Activated CD8-positive, alpha-beta memory T cell treated with anti-CD3 and anti-CD28 coated beads for 1 hour (primary cell): ENCODE measurements at places on chromosomes 16 and 17.

- DNase-seq = no peak
These were observed 10.3 kb downstream of the PHB1 start for GRCh38 chr17:49404361-49404760.

DNA sequence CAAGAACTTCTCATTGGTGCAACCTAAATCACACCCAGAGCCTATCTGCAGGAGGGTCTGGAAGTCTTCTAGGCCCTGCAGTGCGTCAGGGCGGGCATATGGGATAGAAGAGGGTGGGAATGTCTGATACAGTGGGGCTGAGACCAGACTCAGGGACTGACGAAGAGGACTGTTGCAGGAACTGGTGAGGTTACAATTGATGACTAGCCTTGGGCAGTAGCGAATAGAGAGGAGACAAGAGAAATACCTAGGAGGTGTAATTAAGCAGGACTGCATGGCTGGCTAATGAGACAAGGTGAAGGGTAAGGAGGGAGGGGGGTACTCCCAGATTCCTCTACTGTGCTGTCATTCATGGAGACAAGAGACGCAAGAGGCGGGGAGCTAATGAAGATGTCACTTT is 91.3 kb downstream of the WWP2 start:
- DNase-seq = no peak

DNA sequence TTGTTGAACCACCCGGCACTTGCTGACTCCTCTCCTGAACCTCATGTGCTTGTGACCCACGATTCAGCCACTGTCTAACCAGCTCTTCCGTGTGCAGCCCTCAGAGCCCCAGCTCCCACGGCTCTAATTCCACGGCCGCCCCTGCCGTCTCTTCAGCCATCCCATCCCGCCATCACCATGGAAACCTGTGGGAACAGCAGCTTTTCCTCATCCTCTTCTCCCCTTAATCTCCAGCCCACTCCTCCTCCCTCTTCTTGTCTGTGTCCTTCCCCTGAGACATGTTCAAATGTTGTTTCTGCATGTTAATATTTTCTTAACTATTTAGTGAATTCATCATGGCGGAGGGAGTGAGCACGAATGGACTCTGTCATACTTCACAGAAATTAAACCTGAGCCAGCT is 285.2 kb downstream of the CDH13 start:
- DNase-seq = no peak

- no peak for DNase-seq
These were observed 26.9 kb downstream of the SOCS3 start for GRCh38 chr17:78332991-78333390.

GRCh38 chr17:17513626-17514025 is 17.4 kb upstream of the RASD1 start:
- DNase-seq = no peak

GRCh38 chr17:17041018-17041521 is 1.2 kb upstream of the MPRIP start:
- DNase-seq = no peak

DNA sequence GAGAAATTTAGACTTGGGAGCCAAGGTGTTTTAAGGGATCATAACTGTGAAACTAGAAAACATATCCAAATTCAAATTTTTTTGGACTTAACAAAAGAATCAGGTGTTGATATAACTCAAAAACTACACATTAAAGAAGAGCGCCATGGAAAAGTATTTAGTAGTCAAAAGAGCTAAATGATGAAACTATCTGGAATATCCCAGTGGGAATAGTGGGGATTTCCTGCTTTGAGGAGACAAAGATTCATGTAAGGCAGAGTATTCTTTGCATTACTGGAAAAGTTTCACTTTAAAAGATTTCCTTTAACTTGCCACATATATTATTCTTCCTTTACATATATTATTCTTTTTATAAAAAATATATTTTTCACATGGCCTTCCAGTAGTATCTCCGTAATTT is 40.3 kb upstream of the VPS4A start:
- DNase-seq = no peak

DNA sequence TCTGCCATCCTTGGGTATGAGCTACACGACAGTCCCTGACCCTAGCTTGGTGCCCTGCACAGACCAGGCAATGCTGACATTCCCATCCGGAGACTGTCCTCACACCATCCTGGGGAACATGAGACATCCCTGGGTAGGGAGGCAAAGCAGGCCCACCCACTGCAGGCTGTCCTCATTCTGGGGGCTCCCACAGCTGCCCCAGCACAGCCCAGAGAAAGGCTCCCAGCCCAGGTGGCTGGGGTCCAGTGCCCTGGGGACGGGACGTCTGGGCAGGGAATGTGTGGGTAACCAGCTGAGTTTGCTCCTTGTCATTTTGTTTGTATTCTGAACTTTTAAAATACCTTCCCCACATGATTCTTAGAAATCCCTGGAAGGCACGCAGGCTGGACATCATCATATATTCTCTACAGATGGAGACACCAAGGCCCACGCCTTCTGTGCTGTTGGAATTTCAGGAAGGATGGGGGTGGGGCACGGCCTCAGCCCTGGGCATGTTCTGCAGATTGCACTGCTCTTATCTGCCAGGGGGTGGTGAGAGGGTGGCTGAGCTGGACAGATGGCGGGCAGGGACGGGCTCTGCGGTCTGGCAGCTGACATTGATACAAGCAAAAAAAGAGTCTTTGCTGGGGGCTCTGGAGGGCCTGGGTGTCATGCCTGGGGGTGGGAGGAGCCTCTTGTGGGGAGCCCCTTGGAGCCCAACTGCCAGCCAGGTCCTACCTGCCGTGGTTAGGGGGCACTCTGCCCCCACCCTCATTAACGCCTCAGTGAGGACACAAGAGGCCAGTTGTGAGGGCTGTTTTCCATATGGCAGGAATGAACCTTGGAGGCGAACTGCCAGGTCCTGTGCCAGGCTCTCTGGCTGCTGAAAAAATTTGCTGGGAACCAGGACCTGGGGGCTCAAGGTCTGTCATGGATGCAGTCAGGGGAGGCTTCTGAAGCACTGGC is 28.4 kb downstream of the LRRC75A start:
- no peak for DNase-seq

DNA sequence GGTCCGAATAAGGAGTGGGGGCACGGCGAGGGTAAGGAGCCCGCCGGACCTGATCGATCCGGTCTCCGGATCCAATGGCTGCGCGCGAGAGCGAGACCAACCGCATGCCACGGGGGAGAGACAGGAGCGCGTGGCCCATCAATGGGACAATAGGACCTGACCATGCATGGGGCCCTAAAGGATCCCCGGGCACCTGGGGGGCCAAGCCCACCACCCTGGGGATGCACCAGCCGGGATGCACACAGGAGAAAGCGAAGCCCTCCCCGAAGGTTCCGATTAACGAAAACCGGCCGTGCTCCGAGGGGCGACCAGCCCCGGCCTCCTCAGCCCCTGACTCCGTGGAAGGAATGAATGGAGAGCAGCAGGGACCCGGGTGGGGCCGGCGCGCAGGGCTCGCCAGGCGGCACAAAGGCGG is 525 bp downstream of the JPT1 start:
- no peak for DNase-seq

- no peak for DNase-seq
These were observed 22.9 kb downstream of the CHCT1 start for GRCh38 chr17:60445144-60445543.

- no peak for DNase-seq
These were observed 35.7 kb downstream of the ZCCHC14 start for GRCh38 chr16:87457061-87457611.
